ENCODE measurements at places on chromosomes 5 and 9.

DNA sequence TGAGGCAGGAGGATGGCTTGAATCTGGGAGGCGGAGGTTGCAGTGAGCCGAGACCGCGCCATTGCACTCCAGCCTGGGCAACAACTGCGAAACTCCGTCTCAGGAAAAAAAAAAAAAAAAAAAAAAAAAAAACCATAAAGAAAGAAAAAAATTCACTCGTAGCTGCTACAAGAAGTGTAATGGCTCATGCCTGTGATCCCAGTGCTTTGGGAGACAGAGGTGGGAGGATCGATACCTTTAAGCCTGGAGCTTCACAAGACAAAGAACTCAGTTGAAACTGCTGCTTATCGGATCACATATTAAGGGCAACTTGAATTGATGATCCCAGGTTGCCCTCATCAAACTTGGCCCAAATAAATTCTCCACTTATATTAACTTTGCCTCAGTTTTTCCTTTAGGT lies 1.0 kb upstream of the ZCCHC7 start:
- no peak for DNase-seq

GRCh38 chr5:168047043-168047668 lies 244.3 kb upstream of the WWC1 start:
- no peak for DNase-seq

DNA sequence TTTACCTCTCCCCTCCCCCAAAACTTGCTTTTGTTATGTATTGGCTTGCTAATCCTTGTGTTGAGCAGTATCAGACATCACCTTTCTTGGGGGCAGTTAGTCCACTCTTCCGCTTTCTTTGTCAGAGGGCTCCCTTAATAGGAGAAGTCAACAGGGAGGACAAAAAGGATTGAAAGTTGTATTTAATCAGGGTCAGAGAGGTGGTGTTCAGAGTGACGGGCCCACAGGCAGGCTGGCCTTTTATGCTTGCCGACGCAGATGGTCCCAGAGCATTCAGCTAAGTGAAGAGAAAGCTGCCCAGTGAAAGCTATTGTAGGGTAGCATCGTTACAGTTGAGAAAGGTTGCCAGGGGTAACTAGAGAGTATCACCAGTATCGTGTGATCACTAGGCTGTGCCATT lies 131.1 kb downstream of the ZCCHC7 start:
- DNase-seq, result no peak

GRCh38 chr5:149229298-149229937 lies 42.2 kb upstream of the AFAP1L1 start:
- no peak for DNase-seq

GRCh38 chr9:123710299-123710698 lies 219.6 kb downstream of the DENND1A start:
- no peak for DNase-seq

GRCh38 chr9:76630916-76631315 lies 133.3 kb upstream of the PCA3 start:
- DNase-seq, result no peak

DNA sequence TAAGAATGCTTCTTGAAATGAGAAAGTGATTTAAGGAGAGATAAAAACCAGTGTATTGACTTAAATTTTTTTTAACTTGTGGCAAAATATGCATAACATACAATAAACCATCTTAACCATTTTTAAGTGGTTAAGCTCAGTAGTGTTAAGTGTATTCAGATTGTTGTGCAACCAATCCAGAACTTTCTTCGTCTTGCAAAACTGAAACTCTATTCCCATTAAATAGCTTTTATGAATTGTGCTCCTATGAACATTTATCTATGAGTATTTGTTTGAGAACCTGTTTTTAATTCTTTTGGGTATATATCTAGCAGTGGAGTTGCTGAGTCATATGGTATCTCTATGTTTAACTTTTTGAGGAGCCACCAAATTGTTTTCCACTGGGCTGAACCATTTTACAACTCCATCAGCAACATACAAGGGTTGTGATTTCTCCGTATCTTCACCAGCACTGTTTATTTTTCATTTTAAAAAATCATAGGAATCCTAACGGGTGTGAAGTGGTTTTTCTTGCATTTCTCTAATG lies 76.6 kb upstream of the ACTBL2 start:
- no peak for DNase-seq

DNA sequence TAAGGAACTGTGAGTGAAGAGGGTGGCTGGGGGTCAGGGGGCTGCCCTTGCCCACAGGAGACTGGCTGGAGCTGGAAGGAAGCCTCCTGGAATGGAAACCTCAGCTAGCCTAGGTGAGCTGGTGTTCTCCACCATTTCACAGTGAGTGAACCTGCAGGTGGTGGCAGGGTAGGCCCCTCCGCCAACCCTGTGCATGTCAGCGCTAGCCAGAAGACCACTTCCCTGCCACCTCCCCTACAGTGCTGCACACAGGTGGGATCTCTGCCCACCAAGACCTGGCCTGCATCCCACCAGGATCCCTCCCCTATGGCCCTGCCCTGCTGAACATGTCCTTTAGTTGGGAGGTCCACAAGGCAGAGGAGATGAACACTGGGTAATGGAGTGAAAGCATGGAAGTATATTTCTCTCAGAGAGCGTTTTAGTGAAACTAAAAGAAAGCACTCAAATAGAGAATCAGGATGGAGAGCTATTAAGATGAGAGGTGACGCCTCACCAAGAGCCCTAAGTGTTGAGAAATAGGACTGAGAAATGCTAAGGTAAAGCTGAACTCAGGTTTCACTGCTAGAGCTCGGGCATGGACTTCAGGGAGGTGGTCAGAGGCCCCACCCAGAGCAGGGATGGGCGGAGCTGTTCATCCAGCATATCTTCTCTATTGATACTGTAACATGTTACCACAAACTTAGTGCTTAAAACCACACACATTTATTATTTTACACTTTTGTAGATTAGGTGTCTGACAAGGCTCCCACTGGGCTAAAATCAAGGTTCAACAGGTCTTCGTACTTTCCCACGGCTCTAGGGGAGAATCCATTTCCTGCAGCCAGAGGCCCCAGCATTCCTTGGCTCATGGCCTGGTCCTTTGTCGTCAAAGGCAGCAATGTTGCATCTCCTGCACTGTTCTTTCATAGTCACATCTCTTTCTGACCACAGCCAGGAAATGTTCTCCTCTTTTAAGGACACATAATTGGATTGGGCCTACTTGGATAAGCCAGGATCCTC lies 83.2 kb downstream of the DIRAS2 start:
- no peak for DNase-seq

- no peak for DNase-seq
These were observed 493.6 kb upstream of the KLF4 start for GRCh38 chr9:107983181-107983603.

GRCh38 chr9:133125941-133126696 lies 5.1 kb upstream of the RALGDS start:
- no peak for DNase-seq

GRCh38 chr9:95876138-95876444 lies 600 bp downstream of the ERCC6L2 start:
- DNase-seq, result no peak

DNA sequence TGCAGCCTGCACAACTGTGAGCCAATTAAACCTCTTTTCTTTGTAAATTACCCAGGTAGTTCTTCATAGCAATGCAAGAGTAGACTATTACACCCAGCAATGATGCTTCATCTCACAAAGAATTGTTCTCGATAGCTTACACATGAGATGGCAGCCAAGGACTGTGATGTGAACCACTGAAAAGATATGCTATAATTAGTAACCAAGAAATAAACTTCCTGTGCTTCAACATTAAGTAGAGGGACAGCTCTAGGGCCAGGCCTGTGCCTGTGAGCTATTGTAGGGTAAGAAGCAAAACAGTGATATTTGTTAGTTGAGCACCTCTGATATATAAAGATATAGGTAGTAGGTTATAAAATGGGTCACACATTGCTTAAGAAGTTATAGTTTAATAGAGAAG lies 41.8 kb upstream of the DPYSL3 start:
- DNase-seq, result no peak

- no peak for DNase-seq
These were observed 36.0 kb downstream of the HMGXB3 start for GRCh38 chr5:150036513-150036912.

DNA sequence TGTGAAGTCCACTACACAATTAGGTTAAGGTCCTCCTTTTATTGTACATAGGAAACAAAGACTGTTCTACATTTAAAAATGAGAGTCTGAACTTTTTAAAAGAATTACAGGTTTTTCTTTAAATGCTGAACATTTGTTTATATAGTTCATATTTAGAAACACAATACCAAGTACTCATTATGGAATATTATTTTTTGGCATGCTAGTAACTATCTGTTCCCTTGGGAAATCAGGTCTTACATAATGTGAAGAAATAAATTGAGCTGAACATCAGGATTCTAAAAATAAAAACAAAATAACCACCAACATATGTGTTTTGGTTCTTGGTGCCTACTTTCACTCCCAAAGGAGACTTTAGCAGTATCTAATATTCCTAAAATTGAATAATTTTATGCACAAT lies 230.5 kb upstream of the IZUMO3 start:
- DNase-seq, result no peak

DNA sequence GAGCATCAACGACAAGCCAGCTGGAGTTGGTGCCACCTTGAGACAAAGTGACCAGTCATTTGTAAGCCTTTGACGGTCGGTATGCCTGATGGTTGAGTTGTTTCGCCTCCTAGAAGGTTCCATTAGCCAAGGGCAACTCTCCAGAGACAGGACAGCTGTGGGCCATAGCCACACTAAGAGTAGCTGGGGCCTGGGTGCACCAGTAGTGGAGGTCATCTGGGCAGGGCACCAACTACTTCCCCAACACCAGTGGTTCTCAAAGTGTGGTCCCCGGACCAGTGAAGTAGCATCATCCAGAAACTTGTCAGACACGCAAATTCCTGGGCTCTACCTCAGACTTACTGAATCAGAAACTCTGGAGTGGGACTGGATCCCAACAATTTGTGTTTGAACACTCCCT lies 217.5 kb upstream of the TAS2R1 start:
- no peak for DNase-seq

DNA sequence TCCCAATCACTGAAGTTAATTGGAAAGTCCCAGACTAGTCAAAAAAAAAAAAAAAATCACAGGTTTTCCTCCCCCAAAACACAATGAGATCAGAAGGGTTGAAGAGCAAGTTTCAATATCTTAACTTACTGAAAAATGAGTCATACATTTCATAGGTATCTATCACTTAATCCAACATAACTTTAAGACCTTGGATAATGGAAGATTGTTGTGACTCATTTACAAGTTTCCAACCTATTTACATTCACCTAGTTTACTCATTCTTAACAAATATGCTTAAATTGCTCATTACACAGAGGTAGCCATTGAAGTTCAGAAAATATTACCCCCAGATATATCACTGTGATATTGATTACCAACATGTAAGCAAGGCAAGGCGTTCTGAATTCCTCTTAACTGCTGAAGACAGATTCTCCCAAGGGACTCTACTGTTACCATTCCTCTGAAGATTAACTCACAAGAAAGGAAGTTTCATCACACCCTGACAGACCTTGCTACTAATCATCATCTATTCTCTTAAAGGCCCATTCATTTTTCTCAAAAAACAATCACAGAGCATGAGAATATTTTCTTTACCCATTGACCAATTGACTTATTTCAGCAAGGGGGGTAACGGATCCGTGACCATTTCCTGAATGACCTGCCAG lies 563.8 kb downstream of the TLE1 start:
- no peak for DNase-seq

DNA sequence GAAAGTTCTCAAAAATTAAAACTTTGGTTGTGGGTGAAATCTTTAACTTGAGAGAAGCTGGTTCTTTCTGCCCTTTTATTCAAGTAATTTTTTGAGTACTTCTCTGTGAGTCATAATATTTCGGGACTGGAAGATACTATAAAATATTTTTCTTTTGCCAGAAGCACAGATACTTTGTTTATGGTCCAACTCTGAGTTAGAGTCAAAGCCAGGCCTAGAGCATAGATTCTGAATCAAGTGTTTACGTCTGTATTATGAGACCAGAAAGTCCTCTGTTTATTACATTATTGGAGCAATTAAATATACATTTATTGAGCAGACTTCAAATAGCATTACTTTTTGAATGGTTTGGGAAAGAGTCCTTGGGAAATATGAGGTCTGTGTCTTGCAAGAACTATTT lies 187.9 kb downstream of the FER start:
- DNase-seq, result no peak

- DNase-seq, result no peak
These were observed 27.8 kb upstream of the TNFSF8 start for GRCh38 chr9:114958021-114958843.

- DNase-seq, result no peak
These were observed 576.5 kb upstream of the EDIL3 start for GRCh38 chr5:84961193-84961592.

- DNase-seq, result no peak
These were observed 73.0 kb downstream of the SLC1A3 start for GRCh38 chr5:36679221-36679989.

GRCh38 chr5:107474716-107475489 lies 195.8 kb downstream of the EFNA5 start:
- no peak for DNase-seq

DNA sequence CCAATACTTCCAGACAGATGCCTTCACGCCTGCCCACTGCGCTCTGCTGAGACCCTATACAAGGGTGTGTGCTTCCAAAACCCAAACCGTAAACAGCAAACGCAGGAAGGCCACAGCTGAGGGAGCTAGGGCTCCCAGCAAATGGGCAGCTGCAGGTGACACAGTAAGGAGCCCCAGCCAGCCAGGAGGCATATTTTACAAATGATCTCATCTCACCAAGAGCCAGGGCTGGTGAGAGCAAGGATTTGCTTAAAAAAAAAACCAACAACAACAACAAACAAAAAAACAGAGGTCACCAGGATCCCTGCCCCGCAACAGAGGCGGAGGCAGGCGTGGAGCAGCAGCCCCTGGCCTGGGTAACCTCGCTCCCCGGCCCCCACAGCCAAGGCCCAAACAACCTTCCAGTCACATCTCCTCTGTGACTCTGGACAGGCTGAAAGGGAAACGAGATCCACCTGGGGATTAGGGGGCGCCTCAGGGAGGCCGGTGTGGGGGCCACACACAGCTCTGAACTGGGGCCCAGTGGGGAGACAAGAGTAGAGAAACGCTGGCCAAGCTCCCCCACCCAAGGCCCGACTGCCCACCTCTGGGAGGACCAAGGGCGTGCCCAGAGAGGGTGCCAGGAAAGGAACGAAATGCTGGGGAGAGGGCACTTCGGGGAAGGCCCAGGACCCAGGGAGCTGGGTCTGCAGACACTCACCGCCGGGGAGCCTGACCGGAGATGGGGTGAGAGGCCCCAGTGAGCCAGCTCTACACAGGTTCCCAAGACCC lies 3.3 kb downstream of the NACC2 start:
- no peak for DNase-seq

DNA sequence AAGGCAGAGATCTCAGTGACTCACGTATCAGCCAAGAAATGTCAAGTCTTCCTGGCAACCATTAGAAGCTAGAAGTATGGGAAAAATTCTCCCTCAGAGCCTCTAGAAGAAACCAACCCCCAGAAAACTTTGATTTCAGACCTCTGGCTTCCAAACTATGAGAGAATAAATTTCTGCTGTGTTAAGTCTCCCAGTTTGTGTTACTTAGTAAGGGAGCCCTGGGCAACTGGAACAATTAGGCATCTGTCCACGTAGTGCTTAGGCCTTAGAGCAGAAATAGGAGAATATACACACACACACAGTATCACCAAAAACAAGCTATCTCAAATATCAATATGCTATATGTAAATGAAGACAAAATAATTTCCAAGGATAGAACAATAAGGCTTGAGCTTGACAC lies 894.8 kb upstream of the CDH10 start:
- no peak for DNase-seq

- no peak for DNase-seq
These were observed 626.2 kb downstream of the TLR4 start for GRCh38 chr9:118330191-118330986.
